ENCODE measurements at places on chromosomes 11 and 22. TPM values are rescaled to one million over a fixed set of nuclear protein-coding genes. Genes with fewer than 3 reads are reported as not detected.
A peak's percentile ranks its signal among the peaks of the same experiment; 100 is the strongest.

DNA sequence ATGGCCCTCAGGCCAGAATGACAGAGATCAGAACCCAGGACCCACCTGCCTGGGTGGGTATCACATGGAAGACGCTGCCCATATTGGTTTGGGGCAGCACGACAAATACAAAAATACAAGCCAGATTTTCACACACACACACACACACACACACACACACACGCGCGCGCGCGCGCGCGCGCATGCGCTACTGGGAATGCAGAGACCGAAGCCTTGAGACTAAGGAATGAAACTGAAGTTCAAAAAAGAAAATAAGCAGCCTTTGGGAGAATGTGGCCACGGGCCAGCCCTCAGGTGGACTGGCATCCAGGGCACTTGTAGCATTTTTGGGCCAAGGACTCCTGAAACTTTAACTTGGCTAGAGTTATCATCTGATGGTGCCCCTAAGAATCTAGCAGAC lies 21.3 kb upstream of the NUP50 start:
- DNase-seq = no peak

DNA sequence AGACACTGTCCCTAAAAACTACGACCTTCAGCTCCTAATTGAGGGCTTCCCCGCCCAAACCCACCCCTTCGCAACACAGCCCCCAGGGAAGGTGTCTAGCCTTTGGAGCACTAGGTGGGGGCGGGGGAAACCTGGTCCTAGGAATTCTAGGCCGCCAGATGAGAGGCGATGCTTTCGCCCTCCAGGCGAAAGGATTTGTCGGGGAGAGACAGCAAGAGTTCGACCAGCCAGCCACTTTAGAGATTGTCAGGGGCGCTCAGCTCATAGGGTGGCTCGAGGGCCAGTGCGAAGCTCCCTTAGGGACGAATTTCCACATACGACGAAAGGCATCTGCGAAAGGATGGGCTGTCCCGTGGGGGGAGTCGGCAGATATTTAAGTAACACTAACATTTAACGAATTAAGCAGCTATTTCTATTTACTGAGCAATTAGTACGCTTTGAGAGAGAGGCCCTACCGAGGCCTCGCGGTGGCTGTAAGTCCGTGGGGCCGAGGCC lies 5.3 kb downstream of the CD248 start:
- no peak for DNase-seq

SCUBE2 gene
- total RNA-seq = 29.8 TPM

DNA sequence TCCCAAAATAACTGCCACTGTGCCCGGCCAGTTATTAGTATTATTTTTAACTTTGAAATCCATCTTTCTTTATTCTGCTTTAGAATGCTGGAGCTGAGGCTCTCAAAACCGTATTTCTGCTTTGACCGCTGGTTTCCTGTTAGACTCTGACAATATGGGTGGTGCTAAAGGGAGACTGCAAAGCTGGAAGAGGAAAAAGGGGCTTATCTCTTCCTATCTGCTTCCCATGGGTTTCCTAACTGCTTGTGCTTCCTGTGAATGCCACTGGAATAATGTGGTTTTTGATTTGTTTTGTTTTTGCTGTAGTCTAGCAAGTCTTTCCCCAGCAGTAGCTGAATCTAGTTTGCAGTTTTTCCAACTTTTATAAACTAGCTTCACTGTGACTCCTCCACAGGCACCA lies 43.6 kb downstream of the XRRA1 start:
- no peak for DNase-seq

- peak; percentile 92 for DNase-seq
Observed at GRCh38 chr11:72752088-72752914, at the start of gene ARAP1. Gene ARAP1 (minus strand): TSS chr11:72752408. CDS start chr11:72727128, 25,280 bp downstream.

APOL5 gene
- total RNA-seq = not detected

IGSF9B gene
- 5.5 TPM for total RNA-seq

TRAF6 gene
- total RNA-seq = 19.2 TPM

ASPHD2 gene
- total RNA-seq = 48.4 TPM

- DNase-seq = peak; percentile 58
Observed at GRCh38 chr11:122756417-122756816, 81.9 kb upstream of the CRTAM start.

DNA sequence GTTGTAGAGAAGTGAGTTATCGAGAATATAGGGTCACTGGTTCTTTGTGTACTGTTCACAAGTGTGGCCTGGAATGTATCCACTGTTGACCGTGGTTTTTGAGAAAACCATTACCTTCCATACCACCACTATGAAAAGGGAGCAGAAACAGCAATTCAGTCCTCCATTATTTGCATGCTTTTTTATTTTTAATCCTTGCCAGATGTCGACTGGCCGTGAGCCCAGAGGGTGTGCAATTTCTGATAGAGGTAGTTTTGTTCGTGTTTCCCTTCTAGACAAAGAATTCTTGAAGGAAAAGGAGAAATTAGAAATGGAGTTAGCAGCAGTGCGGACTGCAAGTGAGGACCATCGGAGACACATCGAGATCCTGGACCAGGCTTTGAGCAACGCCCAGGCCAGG lies 81.7 kb downstream of the AMOTL1 start:
- no peak for DNase-seq

- peak; percentile 88 for DNase-seq
Observed at GRCh38 chr11:47161134-47161854, 15.4 kb downstream of the ARFGAP2 start.

DNA sequence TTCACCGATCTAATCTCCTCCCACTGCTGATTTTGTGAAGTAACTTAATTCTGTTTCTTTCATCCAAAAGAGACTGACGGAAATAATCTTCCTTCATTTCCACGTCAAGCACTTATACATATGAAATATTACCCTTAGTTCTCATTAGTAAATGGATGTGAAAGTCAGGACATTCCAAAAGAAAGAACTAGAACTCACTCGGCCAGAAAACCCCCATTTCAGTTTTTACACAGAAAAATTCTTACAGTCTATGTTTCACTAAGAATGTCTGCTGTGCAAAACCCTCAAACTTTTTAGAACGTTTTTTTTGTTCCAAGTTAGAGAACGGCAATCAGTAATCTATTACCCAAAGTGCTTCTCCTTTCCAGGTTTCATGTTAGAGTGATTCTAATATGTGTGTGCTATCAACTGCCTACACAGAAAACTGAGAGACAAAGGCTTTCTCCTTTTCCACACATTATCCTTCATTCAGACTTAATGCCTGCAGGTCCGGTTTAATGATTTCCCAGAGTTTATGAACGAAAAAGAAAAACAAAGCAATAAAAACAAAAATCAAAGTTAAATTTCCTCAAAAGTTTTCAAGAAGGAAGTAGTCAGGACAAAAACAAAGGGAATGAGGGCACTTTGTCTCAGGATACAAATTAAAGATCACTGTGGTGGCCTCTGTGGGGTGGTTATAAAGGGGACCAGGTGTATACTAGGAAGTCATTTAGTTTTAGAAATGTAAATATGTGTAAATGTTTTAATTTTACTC lies 11.3 kb upstream of the SESN3 start:
- DNase-seq = no peak

GRAP2 gene
- total RNA-seq = not detected

OR52L1 gene
- total RNA-seq = not detected

DNA sequence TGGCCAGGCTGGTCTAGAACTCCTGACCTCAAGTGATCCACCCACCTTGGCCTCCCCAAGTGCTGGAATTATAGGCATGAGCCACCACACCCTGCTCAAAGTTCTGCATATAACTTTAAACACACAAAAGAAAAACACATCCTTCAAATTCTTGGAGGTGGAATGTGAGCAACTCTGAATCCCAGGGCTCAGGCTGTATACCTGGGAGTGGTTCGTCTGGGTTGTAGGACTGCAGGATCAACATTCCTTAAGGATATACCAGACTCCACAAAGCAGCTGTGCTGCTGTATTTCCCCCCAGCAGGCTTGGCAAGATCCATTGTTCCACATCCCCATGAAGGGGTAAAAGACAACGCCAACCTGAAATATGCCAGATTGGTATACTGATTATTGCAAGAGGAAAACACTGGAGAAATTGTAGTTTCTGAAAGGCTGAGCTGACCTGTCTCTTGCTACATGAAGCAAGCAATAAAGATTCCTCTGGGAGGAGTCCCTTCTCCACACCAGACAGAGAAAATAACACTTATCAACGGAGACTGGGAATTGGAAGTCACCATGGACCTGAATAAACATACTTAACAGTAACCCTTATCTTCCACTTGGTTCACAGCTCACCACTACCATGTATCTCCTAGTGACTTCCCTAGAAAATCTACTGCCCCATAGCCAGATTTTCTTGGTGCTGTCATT lies 12.2 kb upstream of the RPS3 start:
- no peak for DNase-seq

GRCh38 chr22:17749605-17750395 lies 24.5 kb downstream of the BID start:
- no peak for DNase-seq

SREBF2 gene
- total RNA-seq = 47.8 TPM

- DNase-seq = peak; percentile 93
Observed at GRCh38 chr22:36332623-36333332, 55.0 kb downstream of the MYH9 start.

DNA sequence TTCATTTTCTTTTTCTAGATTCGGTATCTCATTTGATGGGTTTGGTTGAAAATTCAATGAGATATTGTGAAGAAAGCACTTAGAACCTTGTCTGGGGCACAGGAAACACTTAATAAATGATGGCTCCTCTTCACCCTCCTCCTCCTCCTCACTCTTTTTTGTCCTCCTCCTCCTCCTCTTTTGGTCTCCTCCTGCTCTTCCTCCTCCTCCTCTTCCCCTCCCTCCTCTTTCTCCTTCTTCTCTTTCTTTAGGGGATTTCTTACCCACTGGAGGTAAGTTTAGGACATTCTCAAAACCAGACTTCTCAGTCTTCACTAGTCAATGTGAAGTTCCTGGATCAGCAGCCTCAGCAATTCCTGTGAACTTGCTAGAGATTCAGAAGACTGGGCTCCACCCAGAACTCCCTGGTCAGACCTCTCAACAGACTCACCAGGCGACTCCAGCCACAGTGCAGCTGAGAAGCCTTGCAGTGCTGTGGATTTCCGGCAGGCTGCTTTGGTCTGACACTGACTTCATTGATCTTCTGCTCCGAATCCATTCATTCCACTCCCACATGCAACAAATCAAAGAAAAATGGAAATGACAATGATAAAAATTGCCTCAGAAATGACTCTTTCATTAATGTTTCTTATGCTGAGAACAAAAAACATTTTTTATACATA lies 368.6 kb upstream of the B3GAT1 start:
- DNase-seq = peak; percentile 46

- DNase-seq = no peak
Observed at GRCh38 chr11:9219115-9219514, 46.0 kb downstream of the DENND5A start.

DNA sequence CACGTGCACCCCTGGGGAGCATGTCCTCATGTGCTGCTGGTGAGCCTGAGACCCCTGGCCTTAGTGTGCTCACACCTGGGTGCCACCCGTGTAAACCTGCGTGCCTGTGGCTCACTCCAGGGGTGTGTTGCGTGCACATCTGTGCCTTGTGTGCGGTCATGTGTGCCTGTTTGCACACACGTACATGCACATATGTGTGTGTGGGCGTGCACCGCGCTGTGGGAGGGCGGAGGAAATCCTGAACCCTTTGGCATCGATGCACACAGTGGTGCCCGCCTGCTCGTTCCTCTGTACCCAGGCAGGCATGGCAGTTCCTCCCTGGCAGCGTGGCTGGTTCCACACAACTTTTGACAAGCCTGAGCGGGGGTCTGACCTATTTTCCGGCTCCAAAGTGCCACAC lies 1181.9 kb downstream of the BRD1 start:
- no peak for DNase-seq

- DNase-seq = peak; percentile 86
Observed at GRCh38 chr22:42902875-42903510, 45.9 kb upstream of the ARFGAP3 start.

DNA sequence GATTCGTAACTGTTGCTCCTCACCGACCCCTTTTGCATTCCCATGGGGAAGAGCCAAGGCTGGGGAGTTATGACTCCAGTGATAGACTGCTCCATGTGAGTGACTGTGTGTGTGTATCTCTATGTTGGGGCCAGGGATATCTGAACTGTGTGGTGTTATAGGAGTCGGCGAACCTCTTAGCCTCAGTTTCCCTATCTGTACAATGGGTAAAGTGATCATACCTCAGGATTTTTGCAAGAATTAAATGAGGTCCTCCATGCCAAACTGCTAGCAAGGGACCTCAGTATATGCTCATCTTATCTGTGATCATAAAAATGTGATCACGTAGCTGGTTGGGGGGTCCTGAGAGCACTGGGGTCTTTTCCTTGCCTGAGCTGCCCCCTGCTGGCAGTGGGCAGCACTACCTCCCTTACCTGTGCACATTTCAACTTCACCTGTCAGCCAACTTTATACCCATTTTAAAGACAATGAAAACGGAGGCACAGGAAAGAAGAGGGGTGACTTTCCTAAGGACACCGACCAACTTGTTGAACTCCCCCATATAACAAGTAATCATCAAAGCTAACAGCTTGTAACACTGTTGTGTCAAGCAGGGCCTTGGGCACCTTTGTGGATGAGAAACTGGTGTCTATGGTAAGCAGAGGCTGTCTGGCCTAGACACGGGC lies 1.4 kb upstream of the DPP3 start:
- DNase-seq = no peak

RPLP2 gene
- total RNA-seq = 572 TPM

DNHD1 gene
- 30.9 TPM for total RNA-seq

GRCh38 chr22:27879923-27880322 lies 39.1 kb downstream of the PITPNB start:
- no peak for DNase-seq

FAM180B gene
- total RNA-seq = not detected

ISX gene
- not detected for total RNA-seq

- DNase-seq = no peak
Observed at GRCh38 chr11:65767406-65767805, 13.4 kb downstream of the AP5B1 start.

DNA sequence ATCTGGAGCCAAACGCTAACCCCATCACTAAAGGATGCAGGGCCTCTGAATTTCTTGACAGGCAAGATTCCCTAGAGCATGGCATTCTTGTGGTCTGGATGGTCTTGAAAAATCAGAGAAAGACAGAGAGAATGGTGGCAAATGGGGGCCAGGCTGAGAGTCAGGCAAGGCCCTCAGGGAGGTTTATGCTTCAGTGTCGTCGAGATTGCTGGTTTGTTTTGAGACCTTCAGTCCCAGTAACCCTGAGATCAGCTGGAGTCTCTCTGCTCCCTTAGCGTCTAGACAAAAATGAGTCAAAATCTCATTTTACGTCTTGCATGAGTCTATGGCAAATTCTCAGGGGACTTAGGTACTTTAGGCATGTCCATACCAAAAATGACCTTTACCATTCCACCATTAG lies 539.3 kb downstream of the SOX6 start:
- DNase-seq = no peak

Data from stomach (tissue), 19 donors.